Activated CD4-positive, CD25-positive, alpha-beta regulatory T cell treated with anti-CD3 and anti-CD28 coated beads, Interleukin-2, amount 50 U/mL, for 24 hours (primary cell): ENCODE measurements at places on chromosomes 16 and 17.

DNA sequence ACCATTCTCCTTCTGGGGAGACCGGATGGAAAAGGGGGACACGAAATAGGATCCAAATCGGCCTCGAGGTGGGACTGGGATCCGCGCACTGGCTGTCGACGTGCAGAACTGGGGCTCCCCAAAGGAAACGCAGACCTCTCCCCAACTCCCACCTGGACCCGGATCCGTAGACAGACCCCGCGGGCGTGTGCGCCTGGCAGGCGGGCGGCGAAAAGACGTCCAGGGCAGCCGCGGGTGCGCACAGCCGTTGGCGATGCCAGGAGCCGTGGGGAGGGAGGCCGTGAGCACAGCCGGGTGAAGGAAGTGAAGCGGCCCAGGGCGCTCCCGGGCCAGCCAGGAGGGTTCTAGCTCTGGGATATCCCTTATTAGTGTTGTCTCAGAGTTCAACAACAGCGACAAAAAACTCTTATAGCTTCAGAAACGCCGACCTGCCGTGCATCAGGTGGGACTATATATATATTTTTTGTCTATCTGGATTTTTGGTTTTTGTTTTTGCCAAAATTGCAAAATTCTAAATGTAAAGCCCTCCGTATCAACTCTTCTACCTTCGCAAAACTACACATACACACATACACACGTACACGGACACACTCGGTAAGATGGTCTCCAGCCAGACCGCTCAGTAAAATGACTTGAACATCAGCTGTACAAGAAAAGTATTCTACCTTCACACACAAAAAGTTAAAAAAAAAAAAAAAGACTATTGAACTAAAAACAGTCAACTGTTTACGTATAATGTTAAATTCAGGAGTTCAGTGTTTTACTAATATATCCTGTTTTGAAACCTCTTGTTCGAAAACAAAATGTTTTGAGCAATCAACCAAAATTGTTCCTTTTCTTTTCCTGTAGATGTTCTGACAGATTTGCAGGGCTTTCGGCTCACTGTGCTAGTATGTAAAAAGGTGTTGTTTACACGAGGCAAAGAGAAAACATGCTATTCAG lies 5.2 kb upstream of the AATF start:
- ATAC-seq, result no peak

DNA sequence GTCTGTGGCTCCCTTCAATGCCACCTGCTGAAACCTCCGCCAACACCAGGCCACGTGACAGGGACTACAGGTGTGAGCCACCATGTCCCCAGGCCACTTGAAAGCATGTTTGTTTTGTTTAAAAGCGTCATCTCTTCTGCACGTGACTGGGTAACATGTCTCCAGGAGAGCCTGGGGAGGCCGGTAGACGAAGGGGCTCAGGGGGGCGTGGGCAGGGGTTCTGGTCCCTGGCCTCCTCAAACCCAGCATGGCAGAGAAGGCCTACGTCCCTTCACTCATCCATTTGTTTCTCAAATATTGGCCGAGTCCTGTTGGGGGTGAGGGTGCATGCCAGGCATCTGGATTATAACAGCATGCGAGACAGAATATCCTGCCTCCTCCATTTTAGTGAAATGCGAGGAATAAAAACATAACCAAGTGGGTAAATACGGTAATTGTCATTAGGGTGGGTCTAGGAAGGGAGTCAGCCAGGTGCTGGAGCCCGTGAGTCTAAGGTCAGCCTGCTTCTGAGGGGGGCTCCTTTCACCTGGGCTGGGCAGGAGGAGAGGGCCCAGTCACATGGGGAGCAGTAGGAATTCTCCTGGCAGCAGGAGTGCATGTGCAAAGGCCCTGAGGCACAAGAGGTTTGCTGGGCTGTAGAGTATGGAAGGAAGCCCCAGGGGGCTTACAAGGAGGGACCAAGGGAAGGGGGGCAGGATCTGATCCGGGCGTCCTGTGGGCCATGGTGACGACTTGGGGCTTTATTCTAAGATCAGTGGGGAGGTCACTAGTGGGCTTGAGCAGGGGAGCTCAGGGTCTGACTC lies 26.8 kb upstream of the CIBAR2 start:
- ATAC-seq, result no peak

GRCh38 chr16:2275476-2276367 lies 7.8 kb upstream of the RNPS1 start:
- no peak for ATAC-seq

DNA sequence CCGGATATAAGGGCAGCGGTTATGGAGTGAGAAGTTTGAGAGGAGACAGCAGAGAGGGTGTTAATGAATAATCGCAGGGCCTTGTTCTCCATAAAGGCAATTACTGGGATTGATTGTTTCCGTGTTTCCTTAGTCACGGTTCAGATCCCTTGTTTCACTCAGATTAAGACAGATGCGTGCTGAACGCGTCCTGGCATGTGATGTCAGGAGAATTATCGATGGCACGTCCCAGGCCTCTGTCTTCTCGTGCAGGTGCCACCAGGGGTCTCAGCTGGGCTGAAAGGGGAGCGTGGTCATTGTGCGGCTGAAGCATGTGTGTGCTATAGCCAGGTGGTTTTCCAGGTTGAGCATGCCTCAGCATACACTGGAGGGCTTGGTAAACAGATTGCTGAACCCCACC lies 142.4 kb upstream of the NOL11 start:
- no peak for ATAC-seq

DNA sequence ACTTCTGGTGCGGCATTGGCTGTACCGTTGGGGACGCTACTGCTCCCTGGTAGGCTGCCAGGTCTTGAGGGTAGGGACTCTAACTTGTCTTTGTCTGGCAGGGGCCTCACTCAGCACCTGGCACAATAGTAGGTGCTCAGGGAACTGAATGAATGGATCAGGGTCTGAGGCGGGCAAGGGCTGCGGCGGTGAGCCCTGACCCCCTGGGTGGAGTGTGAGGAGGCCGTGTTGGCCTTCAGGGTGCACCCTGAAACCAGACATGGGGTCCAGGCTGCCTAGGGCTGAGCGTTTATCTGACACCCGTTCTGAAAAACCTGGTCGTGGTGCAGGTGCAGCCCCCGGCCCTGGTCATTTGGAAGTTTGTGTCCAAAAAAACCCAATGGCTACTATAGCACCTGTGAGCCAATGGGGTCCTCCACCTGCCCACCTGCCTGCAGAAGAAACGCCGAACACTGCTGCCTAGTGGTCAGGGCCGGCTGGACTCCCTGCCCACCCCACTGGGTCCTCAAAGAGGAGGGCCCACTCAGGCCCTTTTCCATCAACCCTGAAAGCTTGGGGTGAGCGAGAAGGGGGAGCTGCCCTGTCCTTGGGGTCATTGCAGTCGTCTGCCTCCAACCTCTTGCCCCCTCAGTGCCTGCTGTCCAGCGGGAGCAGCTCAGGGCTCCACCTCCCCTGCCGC lies 4.9 kb upstream of the ATP6V0C start:
- no peak for ATAC-seq

GRCh38 chr17:79873583-79873982 lies 34.3 kb upstream of the CBX4 start:
- ATAC-seq, result no peak

- no peak for ATAC-seq
Measured at GRCh38 chr17:74018115-74018514, 185.4 kb upstream of the RPL38 start.

- no peak for ATAC-seq
Measured at GRCh38 chr17:55190748-55191147, 74.0 kb upstream of the HLF start.

DNA sequence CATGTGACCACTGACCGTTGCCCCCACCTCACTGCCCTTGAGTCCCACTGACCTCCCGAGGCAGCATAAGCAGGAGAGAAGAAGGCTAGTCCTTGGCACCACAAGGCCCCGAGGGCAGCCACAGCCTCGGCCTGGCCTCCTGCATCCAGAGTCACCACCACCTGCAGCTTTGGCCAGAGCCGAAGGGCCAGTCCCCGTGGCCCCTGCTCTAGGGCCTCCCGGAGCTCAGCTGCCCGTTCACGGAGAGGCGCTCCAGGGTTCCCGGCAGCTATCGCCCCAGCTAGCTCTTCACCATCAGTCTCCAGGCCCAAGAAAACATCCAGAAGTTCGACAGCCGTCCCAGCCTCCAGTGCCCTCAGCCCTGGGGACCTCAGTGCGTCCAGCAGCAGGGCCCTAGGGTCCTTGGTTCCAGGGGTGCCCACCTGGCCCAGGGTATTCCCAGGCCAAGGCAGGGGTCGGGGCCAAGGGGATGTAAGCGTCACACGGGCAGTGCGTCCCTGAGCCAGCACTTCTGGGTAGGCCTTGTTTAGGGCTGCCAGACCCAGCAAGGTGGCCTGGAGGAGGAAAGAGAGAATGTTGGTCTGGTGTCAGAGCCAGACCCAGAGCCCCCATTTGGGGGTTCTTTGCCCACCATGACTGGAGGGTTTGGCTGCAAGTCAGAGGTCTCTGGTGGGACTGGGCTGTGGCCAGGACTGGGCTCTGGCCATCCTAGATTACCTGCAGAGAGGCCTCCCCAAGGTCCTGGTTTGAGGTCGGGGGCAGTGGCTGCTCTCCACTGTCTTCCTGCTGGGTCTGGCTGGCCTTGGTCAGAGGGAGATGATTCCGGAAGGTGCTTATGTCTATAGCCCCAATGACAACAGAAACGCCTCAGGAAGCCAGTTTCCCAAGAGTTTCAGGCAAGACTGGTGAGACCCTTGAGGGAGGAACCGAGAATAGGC lies 1.8 kb downstream of the GHDC start:
- ATAC-seq, result no peak

- no peak for ATAC-seq
Measured at GRCh38 chr17:77451894-77452852, 311.4 kb downstream of the SEC14L1 start.

DNA sequence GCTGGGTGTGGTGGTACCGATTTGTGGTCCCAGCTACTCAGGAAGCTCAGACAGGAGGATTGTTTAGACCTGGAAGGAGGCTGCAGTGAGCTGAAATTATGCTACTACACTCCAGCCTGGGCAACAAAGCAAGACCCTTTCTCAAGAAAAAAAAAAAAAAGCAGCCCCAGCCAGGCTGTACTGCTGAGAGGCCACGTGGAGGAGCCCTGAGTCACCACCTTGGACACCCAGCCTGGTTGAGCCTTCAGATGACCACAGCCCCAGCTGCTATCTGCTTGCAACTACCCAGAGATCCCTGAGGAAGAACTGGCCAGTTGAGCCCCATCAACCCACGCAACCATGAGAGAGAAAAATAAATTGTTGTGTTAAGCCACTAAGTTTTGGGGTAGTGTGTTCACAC lies 23.6 kb upstream of the GPRC5C start:
- ATAC-seq, result no peak

- ATAC-seq, result no peak
Measured at GRCh38 chr17:78557598-78558039, 19.6 kb downstream of the DNAH17 start.

DNA sequence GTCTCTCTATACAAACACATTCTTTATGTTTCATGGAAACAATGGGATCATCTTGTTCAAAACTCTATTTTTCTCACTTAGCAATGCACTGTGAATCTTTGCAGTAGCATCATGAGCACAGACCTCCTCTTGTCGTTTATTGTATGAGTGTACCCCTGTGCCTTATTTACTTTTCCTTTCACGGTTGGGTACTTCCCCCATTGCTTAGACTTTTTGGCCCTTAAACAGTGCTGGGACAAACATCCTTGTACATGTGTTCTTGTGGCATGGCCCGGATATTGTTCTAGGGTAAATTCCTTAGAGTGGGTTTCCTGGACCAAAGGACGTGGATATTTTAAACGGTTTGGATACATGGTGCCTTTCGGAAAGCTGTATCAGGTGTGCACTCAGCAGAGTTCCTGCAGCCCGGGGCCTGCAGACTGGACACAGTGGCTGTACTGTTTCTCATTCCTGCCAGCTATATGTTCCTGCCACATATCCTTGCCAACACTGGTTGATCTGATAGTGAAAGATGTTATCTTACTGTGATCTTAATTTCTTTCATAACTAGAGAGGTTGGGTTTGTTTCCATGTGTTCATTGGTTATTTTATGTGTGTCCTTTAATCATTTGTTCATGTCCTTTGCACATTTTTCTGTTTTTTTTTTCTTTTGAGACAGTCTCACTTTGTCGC lies 111.1 kb downstream of the OR1D5 start:
- no peak for ATAC-seq

GRCh38 chr17:36608794-36609497 lies 7.6 kb downstream of the MRM1 start:
- peak; percentile 7 for ATAC-seq
